ENCODE measurements at places on chromosomes 6 and 20. TPM values are rescaled to one million over a fixed set of nuclear protein-coding genes. Genes with fewer than 3 reads are reported as not detected.

The WFDC5 gene
- total RNA-seq: not detected

The COL21A1 gene
- 123 TPM for total RNA-seq

The LY6G6F gene
- total RNA-seq: not detected

The DEFB116 gene
- total RNA-seq: not detected

DNA sequence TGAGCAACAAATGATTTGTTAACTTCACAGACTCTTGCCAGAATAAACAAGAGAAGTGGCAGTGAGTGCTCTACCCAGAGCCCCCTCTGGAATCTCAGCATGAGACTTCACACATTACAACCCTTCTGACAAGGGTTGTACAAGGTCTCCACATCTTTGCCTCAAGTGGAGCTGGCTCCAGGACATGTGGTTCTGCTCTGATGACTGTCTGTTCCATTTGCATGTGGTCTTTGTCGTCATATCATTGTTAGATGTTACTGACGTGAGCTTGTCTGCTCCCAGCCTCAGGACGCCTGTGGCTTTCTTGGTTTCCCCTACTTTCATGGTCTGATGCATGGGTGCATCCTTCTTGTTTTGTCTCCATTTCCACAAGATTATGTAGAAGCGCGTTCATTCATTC lies 115.0 kb downstream of the SLC24A3 start:
- DNase-seq: no peak

DNA sequence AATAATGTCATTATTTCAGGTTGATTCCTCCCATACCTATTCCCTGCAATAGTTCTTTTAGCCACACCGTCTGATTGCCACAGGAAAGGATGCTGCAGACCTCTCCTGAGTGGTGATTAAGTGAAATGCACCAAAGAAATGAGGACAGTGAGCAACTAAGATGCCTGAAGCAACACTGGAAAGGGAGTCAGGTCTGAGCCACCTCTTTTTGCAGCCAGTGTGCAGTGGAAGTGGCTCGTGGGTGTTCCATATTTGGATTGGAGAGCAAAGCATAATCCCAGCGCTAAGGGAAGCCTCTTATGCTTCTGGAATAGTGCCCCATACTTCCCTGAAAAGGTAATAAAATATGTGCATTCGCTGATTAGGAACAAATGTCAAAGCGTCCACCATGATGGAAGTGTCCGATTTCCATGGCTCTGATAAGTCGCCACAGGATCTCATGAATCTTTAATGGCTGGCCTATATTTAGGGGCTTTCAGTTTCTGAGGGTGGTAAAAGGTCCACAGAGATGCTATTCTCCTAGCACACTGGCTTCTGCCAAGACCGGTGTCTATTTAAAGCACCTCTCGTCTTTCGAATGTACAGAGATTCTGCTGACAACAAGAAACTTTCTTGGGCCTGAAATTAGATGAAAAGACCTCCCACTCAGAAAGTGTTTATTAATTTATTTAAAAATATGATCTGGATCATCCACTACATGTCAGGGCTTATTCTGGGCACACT lies 253.9 kb downstream of the SLC24A3 start:
- DNase-seq: no peak

DNA sequence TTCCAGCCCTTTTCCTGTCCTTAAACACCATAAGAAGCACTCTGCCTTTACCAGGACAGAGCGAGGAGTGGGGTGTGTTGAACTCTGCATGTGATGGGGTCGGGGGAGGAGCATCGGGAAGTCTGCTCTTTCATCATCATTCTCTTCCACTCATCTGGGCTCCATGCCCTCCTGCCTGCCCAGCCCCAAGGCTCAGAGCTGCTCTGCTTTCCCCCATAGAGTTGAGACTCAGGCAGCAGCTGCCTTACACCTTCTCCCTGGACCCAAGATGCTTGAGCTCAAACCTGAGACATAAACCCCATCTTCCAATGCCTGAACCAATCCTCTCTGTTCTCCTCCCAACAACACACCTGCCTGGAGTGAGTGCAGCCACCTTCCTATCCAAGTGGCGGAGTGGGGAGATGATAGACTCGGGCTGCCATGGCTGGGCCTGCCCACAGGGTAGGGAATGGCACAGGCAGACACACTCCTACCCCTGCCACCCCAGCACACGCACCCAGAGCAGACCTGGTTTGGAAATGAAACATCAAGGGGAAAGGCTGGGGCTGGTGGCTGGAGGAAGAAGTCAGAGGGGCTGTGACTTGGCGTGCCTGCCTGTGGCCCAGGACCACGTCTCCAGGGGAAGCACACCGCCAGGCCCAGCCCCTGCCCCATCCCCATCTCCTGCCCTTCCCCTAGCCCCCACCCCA lies 28.4 kb downstream of the TFEB start:
- no peak for DNase-seq

DNA sequence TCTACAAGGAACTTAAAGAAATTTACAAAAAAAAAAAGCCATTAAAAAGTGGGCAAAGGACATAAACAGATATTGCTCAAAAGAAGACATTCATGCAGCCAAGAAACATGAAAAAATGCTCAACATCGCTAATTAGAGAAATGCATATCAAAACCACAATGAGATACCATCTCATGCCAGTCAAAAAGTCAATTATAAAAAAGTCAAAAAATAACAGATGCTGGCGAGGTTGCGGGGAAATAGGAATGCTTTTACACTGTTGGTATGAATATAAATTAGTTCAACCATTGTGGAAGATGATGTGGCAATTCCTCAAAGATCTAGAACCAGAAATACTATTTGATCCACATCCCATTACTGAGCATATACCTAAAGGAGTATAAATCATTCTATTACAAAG lies 411.9 kb upstream of the MARCKS start:
- DNase-seq: no peak

The SLC29A1 gene
- total RNA-seq: 195 TPM

GRCh38 chr20:33784225-33784624 lies 26.9 kb upstream of the CHMP4B start:
- DNase-seq: no peak

The RSPH9 gene
- total RNA-seq: 0.15 TPM

The C20orf173 gene
- not detected for total RNA-seq

DNA sequence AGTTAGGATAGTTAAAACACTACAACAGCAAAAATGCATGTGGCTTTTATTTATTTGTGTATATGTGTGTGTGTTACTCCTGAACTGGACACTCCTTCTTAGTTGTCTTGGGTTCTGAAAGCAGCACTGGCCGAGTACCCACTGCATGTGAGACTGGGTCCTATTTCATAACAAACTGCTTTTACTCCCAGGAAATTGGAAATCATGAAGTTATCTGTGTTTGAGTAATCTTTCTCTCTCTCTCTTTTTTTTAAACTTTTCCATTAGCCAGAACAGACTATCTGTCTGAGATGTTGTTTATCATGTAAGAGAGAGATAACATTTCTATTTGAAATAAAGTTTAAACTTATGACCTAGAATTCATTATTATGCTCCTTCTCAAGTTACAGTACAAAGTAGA lies 110.4 kb downstream of the LIN28B start:
- no peak for DNase-seq

GRCh38 chr20:23856226-23856625 lies 23.3 kb downstream of the CST5 start:
- no peak for DNase-seq

GRCh38 chr6:7332090-7332745 lies 19.2 kb upstream of the SSR1 start:
- no peak for DNase-seq

DNA sequence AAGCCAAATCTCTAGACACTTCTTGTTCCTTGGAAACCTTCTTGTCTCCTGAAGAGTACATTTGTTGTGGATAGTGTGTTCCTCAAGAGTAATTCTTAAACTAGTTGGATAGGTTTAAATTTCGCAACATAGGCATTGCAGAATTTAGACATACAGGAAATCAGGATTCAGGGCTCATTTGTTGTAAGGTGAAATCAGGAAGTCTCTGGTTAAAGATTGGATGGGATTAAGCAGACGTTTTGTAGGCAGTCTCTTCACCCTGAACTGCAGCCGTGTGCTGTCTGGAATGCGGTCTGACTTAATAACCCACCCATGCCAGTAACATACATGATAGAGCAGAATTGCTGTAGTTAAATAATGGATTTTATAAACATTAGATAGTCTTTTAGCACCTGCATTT lies 21.7 kb downstream of the HIVEP1 start:
- DNase-seq: no peak

DNA sequence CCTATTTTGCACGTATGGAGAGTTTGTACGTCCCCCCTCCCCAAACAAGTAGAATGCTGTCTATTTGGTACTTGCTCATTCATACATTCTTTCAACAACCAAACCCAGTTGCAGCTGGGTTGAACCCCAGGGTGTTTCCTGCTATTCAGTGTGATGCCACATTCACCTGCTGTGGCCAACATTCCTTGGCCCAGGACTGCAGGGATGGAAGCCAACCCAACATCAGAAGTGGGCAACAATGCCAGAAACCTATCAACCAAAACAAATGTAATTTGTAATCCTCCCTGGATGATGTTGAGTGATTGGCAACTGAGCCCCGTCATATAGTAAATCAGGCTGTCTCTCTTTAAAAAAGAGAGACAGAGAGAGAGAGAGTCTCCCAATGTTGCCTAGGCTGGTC lies 8.9 kb downstream of the NT5E start:
- DNase-seq: no peak

GRCh38 chr6:113488812-113489685 lies 368.1 kb upstream of the MARCKS start:
- no peak for DNase-seq

The DEFB121 gene
- total RNA-seq: not detected

DNA sequence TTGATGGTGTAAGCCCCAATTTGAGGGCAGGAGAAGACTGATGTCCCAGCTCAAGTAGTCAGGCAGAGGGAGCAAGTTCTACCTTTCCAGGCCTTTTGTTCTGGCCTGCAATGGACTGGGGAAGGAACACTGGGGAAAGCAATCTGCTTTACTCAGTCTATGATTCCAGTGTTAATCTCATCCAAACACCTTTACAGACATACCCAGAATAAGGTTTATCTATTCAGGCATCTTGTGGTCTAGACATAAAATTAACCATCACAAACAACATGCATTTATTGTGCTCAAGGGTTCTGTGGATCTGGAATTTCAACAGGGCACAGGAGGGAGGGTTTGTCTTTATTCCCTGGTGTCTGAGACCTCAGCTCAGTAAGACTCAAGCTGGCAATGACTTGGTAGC lies 14.4 kb upstream of the RSPH3 start:
- DNase-seq: no peak

- no peak for DNase-seq
Observed at GRCh38 chr6:112933947-112934346, 586.8 kb downstream of the RFPL4B start.

GRCh38 chr6:38708496-38708895 lies 5.6 kb upstream of the GLO1 start:
- DNase-seq: no peak

The TGM3 gene
- total RNA-seq: not detected

The EDN3 gene
- not detected for total RNA-seq

DNA sequence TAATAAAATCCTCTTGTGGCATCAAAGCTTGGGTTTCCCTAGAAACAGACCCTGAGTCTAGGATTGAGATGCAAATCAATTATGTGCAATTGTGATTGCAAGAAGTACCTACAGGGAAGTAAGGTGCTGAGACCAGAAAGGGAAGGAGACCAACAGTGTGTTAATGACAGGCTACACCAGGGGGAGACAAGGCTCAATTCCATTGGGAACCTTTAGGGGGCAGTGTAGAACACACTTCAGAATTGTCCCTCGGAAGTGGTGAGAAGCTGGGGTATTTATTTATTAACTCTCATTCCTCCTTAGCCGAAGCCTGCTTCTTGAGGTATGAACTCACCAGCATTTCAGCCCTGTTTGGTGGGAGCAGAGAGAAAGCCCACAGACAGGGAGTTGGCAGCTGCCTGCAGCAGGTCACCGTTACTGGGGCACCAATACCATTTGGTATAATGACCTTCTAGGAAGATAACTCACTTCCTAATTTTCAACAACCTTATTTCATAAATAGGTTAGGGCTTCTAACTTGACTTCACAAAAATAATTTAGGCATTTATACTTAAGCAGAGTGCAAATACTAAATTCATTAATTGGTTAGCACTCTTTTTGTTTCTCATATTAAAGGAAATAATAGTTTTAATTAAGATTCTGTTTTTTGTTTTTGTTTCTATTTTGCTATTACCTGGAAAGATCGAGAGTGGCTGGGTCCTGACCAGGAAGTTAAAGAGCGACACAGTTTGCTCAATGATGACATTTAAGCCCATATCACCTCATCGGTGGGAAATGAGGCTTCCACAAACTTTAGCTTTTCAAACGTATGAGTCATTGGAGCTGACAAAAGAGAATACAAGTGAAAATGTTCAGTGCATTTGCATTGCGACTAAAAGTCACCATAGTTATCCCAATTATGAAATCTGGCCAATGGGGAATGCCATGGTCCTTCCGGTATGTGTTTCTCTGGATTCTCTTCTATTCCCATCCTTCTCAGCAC lies 94.8 kb downstream of the BTBD3 start:
- no peak for DNase-seq
